ENCODE measurements at places on chromosomes 2 and 18. TPM values are rescaled to one million over a fixed set of nuclear protein-coding genes. Genes with fewer than 3 reads are reported as not detected.
A peak's percentile ranks its signal among the peaks of the same experiment; 100 is the strongest.

DNA sequence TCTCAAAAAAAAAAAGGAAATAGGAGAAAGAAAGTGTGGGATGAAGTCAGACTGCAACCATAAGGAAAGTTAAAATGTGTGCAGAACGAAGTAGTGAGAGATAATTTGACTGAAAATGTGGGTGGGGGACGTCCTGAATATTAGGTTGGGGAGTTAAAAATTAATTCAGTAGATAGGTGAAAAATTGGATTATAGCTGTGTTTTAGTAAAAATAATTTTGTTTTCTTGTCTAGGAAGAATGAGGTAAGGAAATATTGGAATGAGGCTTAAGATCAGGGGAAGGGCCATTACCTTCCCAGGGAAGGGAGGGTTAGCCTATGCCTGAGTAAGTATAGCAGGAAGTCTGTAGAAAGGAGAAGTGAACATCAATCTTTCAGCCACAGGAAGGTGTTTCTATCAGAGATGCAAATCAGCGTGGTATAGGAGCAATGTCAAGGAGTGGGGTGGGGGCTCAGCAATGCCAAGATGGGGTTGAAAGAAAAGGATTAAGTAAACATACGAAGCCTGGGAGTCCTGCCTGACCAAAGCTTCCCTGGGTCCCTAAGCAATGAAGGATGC lies 250.9 kb downstream of the PIEZO2 start:
- H3K4me3 ChIP-seq: no peak overlapping the region
- no peaks in the 10 kb centered on the region for H3K4me1 ChIP-seq
- no peak for DNase-seq
- H3K27ac ChIP-seq: no peak overlapping the region
- no peaks in the 10 kb centered on the region for H3K27me3 ChIP-seq

- peaks cover 3% of the 10 kb centered on the region for H3K27me3 ChIP-seq
- no peak overlapping the region for H3K27ac ChIP-seq
- DNase-seq: no peak
- H3K36me3 ChIP-seq: no peaks in the 10 kb centered on the region
Observed at GRCh38 chr2:100214265-100214971, 72.0 kb upstream of the AFF3 start.

GRCh38 chr2:84924173-84925106 lies 19.0 kb downstream of the TMSB10 start:
- DNase-seq: peak; percentile 57
- no peaks in the 10 kb centered on the region for H3K27me3 ChIP-seq

- H3K27me3 ChIP-seq: no peaks in the 10 kb centered on the region
- no peak for DNase-seq
- no peak overlapping the region for H3K27ac ChIP-seq
- no peaks in the 10 kb centered on the region for H3K36me3 ChIP-seq
- H3K4me3 ChIP-seq: no peak overlapping the region
Observed at GRCh38 chr2:58081000-58081399, 34.4 kb downstream of the VRK2 start.

GRCh38 chr2:72134997-72135800 lies 12.5 kb downstream of the CYP26B1 start:
- no peaks in the 10 kb centered on the region for H3K36me3 ChIP-seq
- no peak for DNase-seq
- no peaks in the 10 kb centered on the region for H3K4me1 ChIP-seq
- H3K4me3 ChIP-seq: no peak overlapping the region
- no peak overlapping the region for H3K27ac ChIP-seq

AQP12B gene
- total RNA-seq: not detected

DNA sequence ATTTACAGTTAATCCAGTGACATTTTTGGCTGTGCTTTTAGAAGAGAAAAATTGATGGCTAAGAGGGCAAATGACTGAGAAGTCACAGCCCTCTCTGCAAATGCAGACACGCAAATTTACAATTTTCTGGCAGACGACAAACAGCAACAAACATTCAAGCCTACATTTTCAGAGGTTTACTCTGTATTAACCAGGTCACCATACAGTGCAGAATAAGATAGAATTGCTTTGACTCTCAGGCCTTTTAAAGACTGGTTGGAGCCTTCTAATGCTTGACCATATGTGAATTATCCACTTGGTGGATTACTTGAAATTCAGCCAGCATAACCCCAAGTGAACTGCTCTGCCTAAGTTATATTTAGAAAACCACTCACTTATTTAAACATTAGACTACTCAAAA lies 280.9 kb upstream of the STON1 start:
- H3K4me1 ChIP-seq: peaks cover 20% of the 10 kb centered on the region
- H3K36me3 ChIP-seq: no peaks in the 10 kb centered on the region
- no peaks in the 10 kb centered on the region for H3K27me3 ChIP-seq
- peak overlapping the region; percentile 88 for H3K27ac ChIP-seq
- peak; percentile 68 for DNase-seq
- peak overlapping the region; percentile 32 for H3K4me3 ChIP-seq

GRCh38 chr2:190432567-190433231 lies 24.5 kb downstream of the MFSD6 start:
- H3K27ac ChIP-seq: no peak overlapping the region
- no peaks in the 10 kb centered on the region for H3K36me3 ChIP-seq
- H3K27me3 ChIP-seq: no peaks in the 10 kb centered on the region
- H3K4me3 ChIP-seq: no peak overlapping the region
- H3K4me1 ChIP-seq: no peaks in the 10 kb centered on the region
- no peak for DNase-seq
